Muscle of back (tissue), 13 donors: ENCODE measurements at places on chromosomes 3 and 15.

DNA sequence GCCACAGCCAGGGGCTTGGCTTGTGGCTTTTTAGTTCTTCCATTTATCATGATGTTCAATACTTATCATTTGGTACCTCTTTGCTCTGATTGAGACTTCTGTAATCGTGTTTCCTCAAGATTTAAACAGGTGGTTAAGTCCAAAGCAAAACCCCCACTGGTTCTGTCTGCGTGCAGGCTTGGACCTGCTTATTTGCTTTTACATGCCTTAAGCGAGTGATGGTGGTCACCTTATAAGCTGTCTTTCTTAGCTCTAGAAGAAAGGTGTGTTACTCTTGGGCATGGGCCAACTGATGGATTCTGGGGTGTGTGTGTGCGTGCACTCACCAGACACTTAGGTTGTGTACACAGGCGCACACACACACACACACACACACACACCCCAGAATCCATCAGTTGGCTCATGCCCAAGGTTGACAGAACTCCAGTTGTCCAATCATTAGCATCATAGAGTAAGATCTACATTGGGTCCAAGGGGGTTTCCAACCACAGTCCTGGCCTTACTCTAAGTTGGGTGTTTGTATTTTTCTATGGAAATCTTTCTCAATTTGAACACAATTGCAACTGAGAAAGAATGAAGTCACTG lies 1.2 kb downstream of the MYZAP start:
- no peak for DNase-seq

DNA sequence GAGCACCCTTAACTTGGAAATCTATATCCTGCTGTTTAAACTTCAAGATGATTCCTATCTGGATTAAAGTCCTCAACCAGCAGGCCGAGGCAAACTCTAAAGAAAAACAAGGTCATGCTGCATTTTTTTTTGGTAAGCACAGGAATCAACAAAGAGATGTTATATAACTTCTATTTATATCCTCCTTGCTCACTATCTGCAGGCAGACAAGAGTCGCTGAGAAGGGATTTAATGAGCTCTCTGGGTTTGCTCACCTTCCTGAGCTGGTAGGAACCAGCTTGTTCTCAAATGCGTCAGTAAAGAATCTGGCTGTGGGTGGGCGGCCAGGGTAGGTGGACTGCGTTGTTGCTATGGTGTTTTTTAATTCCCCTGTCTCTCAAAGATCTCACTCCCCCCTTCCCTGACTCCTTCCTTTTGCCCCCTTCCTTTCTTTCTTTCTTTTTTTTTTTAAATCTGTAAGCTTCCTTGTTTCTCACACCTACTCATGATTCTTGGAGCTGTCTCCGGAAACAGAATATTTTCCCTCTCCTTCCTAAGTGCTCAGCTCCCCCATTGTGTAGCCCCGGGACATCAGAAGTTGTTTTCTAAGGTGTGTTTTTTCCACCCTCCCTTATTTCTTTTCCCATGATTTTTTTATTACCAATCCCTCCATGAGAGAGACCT lies 228.8 kb upstream of the BHLHE40 start:
- DNase-seq, result no peak

GRCh38 chr3:11391174-11391879 lies 119.1 kb downstream of the ATG7 start:
- DNase-seq, result no peak

GRCh38 chr3:56830884-56831283 lies 29.1 kb upstream of the ARHGEF3 start:
- DNase-seq, result no peak

- no peak for DNase-seq
These were observed 138.3 kb upstream of the FAM3D start for GRCh38 chr3:58804914-58805313.

DNA sequence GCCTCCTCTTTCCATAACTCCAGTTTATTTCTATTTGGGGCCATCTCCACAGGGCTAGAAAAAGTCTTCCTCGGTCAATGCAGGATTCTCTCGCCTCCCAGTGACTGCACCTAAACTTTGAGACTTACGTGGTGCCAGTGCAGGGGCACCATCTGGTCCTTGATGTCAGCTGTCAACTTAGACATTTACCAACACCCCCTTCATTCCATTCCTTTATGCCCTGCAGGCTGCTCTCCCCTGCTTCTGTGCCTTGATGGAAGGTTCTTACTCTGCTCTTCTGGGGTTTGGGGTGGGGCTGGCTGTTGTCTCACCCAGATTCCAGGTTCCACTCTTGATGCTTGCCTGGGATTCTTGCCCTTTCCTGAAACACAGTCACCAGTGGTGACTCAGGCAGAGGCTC lies 101.8 kb downstream of the ST8SIA2 start:
- DNase-seq, result no peak

DNA sequence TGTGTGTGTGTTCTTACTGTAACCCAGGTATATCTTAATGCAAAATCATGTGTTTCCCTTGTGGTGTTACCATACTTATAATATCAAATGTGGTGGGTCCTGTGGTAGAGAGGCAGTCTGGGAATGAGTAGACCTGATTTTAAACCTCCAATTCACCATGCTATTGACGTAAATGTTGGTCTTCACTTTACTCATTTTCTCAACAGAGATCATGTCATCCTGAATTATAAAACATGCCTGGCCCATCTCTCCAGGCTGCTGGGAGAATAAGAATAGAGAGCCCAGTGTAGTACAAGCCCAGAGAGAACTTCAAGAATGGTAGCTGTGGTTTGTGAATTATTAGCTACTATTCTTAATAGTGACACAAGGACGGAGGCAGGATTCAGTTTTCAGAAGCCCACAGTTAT lies 88.1 kb downstream of the MBNL1 start:
- DNase-seq, result no peak

- DNase-seq, result no peak
These were observed 41.2 kb upstream of the PIAS1 start for GRCh38 chr15:68012911-68013310.

DNA sequence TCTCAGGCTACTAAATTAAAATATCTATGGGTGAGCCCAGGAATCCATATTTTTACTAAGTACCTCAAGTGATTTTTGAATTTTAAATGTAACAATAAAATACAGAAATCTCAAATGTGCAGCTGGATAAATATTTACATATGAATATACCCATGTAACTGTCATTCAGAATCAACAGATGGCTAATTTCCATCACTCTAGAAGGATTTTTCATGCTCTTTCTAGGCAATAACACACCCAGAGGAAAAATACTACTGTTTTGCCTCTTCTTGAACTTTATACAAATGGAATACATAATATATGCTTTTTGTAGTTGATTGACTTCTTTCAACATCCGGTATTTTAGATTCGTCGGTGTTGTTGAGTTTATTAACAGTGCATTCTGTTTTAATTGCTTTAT lies 601.3 kb upstream of the NECTIN3 start:
- no peak for DNase-seq

DNA sequence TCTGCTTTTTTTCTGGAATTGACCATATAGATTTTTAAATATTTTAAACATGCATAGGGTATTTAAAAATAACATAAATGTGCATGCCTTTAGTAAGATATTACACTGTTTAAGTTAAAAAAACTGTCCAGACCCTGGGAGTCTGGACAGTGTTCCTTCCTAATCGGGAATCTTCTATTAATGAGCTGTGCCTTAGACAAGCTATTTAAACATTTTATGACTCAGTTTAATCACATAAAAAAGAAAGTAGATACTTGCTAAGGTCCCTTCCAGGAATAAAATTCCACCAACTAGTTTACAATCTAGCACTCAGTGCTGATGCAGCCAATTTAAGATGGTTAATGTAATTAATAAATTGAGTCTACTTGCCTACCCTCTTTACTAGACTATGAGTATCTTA lies 140.4 kb upstream of the DPH6 start:
- no peak for DNase-seq

DNA sequence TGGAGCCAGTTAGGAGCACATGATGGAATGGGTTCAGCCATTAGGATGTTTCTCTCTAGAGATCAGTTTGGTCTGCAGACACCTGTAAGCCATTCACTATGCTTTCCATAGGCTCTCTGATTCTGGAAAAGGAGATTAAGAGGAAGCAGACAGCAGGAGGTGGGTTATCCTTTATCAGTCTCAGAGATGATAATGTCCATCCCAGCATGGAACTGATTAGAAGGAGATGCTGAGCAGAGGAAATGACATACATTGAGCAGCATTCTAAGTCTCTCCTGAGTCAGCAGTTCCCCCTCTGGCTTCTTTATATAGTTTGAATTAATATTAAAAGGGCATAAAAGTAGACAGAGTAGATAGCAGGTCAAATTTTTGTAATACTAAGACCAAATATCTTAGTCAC lies 591.1 kb downstream of the GBE1 start:
- DNase-seq, result no peak

DNA sequence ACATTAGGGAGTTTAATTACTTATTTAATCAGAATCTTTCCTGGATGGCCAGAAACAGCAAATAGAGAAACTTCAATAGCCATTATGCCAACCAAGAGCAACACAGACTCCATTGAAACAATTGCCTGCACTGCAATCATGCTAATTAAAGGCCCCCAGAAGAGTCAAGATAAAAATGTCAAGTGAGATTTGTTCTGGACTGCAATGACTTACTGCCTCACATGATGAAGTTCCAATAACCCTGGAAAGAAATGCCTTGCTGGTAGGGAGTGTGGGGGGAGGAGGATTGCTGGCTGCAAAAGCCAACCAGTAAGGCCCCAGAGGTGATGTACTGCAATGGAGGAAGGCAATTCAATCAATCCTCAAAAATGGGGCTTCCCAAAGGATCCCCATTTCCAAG lies 257.9 kb downstream of the NTRK3 start:
- DNase-seq, result no peak

DNA sequence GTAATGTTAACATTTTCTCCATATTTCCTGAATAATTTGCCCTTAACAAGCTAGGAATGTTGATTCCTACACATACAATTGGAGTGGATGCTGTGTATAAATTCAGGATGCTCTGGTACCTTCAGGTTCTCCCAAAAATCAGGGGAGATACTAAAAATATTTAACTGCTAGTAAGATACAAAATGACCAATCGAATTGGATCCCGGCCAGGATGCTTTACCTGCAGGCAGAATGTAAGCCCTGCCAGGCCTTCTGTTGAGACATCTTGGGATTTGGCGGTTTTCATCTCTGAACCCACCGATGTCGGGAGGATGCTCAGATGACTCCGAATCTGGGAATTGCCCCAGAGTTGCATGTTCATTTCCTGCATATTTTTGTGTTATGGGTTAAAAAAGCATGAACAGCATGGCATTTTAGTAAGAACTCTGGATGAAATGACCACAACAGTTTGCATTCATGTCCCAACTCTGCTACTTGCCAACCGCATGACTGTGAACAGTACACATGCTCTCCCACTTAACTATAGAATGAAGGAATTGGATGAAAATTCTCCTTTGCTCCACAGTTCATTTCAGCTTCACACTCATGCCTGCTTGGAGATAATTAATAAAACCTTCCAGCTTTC lies 241.4 kb upstream of the TBL1XR1 start:
- DNase-seq, result no peak

DNA sequence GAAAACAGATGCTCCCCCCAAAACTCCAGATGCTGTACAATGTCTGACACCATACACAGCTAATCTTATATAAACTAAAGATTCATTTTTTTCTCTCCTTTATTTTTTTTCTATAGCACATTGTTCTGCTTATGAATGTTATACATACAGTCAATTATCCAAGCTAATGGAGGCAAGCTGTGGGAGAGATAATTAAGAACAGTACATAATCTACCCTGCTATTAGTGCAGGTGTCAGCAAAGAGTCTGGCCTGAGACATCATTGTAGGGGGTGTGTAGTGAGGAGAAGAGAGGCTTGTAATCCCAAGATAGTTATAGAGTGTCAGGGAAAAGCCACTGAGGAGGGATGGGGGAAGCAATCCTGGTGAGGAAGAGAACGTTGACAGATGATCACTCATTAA lies 25.4 kb upstream of the CHMP2B start:
- no peak for DNase-seq

GRCh38 chr3:81492040-81492439 lies 269.4 kb downstream of the GBE1 start:
- DNase-seq, result peak; percentile 10

DNA sequence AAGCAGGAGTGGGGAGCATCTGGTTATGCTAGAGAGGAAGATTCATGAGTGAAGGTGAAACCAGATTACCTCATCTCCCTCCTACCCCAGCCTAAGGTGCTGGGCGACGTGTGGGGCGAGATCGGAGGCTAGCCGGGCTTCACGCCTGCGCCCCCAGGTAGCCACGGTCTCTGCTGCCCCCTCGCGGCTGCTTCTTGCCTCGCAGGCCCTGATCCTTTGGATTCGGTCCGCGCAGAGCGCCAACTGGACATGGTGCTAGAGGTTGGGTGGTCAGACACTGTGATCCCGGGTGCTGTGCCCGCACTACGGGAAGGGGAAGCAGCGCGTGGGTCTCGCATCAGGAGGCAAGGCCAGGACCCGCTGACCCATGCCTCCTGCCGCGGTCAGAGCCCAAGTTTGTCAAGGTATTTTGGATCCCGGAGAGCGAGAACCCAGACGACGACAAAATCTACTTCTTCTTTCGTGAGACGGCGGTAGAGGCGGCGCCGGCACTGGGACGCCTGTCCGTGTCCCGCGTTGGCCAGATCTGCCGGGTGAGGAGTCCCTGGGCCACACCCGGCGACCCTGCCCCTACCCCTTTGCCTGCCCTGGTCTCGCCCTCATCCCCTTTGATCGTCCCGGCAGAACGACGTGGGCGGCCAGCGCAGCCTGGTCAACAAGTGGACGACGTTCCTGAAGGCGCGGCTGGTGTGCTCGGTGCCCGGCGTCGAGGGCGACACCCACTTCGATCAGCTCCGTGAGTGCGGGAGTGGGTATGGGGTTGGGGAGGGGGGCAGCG lies 4.2 kb downstream of the SEMA3B start:
- DNase-seq, result peak; percentile 92

DNA sequence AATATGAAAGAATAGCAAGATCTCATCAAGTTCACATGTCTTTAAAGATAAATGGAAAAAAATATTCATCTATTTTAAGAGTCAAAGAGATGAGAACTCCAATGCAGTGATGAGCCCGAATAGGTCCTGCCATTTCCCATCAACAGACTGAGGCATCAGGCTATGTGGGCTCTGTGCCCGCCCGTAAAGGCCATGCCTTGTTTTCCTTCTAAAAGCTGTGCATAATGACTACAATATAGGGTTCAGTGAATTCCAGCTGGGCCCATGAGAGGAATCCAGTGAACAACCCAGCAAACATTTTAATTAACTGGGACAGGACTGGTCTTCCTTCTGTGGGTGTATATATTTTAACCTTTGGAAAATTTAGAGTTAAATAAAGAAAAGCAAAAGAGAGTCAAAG lies 44.6 kb downstream of the RASGRP1 start:
- DNase-seq, result no peak

DNA sequence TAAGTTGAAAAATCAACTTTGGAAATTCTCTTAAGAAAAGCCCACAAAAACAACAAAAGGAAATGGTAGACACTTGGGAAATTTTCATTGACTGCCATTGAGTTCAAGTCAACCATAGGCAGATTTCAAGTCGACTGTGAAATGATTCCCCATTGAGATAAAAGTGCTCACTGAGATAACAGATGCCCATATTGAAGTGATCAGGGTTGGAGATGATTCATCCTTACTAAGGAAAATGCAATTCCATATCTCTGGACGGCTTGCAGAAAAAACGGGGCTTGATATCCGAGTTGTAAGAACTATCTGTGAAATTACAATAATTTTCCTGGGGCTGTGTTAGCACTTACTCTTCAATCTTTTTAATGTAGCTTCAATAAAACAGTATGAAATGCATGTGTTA lies 373.1 kb upstream of the THRB start:
- DNase-seq, result no peak
